ENCODE measurements at places on chromosomes 11 and 22.

DNA sequence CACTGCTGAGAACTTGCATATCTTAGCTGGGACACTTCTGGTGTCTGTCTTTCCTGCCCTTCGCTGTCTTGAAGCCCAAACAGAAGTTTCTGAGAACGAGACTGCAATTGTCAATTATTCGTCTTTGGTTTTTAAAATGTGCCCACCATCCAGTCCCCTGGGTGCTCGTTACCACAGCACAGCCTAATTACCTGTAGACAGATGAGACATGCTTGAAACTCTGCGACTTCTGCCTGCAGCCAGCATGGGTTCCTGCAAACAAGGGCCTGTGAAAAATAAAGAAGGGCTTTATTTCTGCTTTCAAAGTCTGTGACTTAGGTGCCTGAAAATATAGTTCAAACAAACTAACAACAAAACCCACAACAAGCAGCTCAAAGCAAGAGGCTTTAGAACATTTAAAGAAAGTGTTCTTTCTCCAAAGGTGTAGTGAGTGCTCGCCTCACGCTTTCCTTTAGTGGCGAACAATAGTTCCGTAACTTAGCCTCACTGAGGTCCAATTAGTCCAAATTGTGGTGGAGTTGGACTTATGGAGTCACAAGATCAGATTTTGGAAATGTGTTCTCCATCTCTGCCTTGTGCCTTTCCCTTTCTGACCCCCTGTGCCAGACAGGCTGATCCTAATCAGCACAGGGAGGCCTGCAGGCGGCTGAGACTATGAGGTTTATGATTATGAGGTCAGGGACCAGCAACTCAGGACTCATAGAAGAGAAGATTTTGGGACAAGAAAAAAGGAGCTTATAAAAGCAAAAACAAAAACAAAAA, 20.4 kb upstream of the GRAMD1B start:
- no peak for DNase-seq

- DNase-seq = no peak
Measured at GRCh38 chr11:123308077-123308476, 113.0 kb upstream of the CLMP start.

GRCh38 chr11:122804796-122805195, 33.5 kb upstream of the CRTAM start:
- DNase-seq = no peak

GRCh38 chr11:80868831-80869230, 1428.0 kb upstream of the TENM4 start:
- no peak for DNase-seq

- peak; percentile 13 for DNase-seq
Measured at GRCh38 chr11:93740730-93741093, 583 bp downstream of the TAF1D start.

DNA sequence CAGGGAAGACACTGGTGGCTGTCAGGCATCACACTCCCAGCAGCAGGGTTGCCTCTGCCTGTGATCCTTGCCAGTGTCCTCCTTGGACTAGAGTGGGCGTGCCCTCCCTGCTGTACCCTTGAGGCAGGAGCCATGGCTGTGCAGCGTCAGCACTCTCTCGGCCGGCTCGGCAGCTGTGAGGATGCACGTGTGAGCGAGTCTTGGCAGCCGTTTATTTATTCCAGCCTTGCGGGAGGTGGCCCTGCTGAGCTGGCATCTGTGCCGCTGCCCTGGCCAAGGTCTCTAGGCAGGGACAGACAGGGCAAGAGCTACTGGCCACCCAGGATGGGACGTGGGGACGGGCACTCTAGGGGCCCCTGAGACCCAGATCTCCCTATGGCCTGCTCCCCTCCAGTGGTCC, 33.9 kb downstream of the TSPAN4 start:
- no peak for DNase-seq

DNA sequence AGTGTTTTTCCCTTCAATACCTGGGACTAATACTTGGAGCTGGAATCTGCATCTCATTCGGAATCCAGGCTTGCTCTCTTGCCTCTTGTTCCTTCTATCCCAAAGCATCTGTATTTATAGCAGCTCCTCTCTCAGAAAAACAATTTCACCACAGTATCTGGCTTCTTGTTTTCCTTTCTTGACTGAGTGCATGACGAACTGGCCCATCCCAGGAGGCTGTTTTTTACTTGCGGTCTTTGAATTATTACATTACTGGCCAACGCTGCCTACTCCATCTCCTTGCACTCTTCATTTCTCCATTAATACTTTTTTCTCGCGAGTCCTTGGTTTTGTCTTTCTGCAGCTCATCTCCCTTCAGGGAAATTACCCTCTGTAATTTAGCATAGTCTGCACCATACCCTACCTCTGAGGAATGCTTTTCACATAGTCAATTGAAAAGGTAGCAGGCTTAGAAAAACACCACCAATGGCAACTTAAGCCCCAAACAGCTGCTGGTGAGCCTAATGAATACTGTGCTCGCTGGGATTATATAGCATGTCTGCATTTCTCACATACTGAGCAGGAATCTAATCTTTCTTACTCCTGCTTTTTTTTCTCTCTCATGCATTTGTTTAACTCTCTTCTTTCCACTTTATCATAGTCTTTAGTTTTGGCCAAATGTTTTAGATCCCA, 277.4 kb upstream of the SESN3 start:
- DNase-seq = no peak

DNA sequence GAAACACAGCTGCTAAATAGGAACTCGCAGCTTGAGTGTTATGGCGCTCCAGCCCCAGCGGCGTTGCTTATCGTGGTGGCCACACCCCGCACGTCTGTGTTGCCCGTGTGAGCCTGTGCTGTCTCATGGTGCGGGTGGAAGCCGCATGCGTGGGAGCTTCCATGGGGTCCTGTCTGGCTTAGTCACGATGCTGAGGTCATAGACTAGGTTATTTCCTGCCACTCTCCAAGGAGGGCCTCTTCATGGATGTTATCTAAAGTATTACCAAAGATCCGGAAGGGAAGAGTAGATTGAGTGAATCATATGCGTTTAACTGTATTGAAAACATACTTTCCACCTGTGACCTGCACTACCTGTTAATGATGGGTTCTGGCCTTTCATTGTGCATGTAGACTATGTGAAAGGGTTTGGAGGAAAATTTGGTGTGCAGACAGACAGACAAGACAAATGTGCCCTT, 21.7 kb downstream of the CTTN start:
- DNase-seq = no peak

DNA sequence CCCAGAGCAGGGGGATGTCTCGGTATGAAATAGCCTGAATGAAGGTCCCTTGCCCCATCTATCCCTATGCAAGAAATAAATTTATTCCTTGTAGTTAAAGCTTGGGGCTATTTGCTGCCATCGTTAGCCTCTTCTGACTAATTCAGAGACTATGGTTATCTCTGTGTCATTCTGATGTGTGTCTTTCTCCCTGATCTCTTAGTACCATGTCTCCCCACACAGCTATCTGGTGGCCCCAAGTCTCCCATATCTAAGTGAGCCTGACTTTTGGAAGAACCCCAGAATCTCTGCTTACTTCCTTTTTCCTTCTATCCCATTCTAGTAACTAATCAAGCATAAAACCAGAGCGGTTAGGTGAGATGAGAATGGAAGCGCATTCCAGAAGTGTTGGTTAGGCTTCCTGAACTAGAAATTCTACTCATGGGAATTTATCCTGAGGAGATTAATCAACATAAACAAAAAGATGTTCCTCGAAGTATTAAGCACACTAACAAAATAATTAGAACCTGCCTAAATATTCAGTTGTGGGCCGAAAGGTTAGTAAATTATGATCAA, 71.4 kb upstream of the BMAL1 start:
- no peak for DNase-seq

- no peak for DNase-seq
Measured at GRCh38 chr11:77211040-77211451, 83.0 kb downstream of the MYO7A start.

DNA sequence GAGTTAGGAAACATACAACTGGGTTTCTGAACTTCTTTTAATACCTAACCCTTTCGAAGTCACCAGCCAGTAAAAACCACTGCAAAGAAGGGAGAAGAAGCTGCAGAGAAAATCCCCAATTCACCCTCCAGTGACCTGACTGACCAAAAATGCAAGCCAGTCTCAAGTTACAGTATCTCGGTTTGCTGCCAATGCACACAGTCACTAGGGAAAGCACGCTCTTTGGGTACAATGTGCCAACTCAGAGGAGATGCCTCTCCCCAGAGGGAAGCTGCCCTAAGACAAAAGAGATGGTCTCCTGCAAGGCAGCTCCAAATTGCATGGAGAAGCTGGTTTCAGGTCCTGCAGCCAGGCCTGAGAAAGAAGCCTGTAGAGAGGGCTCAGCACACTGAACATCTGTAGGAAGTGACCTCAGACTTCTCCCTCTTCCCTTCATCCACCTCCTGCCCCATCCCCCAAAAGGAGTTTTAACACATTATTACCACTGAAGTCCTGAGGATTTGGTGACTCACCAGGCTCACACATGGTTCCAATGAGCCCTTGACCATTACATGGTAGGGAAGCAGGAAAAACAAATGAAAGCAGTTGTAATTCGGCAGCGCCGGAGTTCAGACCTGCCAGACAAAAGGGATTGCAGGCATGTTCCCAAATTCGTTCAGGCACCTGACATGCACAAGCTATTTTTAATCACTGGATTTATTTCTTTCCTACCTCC, 90.1 kb downstream of the ETS1 start:
- DNase-seq = no peak

GRCh38 chr11:64870176-64870892, 8.1 kb downstream of the EHD1 start:
- no peak for DNase-seq

DNA sequence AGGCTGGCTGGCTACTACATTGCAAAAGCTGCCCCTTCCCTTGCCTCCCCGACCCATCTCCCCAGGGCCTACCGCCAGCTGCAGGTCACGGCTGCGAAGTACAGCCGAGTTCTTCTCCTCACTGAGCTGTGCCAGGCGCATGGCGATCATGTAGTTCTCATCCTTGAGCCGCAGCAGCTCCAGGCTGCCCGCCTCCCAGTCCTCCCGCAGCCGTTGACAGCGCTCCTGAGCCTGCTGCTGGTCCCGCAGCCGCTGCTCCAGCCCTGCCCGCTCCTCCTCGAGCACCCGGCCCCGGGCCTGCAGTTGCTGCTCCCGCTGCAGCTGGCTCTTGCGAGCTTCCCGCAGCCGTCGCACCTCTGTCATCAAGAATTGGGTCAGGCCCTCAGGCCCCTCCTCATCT, 3.3 kb downstream of the CARD10 start:
- DNase-seq = no peak

DNA sequence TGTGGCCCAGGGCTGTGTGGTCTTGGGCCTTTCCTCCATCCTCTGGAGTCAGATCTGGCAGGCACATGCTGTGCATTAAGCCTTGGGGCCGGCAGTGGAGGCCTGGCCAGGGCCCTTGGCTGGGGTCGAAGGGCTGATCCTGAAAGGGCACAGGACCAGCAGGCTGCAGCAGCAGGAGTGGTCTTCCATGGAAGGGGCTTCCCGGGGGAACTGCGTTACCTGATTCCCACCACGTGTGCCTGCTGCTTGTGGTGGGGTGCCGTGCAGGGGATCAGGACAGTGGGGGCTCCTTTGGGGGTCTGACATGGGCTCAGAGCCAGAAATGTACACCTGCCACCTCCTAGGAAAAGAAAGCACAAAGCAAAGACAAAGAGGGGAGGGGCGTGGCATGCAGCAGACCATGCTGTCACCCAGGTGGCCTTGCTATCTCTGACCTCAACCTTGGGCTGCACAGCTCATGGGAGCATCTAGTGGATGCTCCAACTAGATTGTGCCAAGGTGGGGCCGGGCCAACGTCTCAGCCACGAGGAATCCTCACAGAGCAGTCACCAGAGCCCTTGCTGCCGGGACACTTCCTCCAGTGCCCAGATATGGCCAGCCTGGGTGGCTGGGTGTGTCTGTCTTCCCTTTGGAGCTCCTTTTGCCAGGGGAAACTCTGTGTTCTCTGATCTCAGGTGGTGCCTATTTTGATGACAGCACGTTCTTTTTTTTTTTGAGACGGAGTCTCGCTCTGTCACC, 17.9 kb upstream of the YPEL1 start:
- no peak for DNase-seq

GRCh38 chr22:19687561-19688300, 26.6 kb upstream of the SEPTIN5 start:
- no peak for DNase-seq

GRCh38 chr11:70761908-70762337, 363.6 kb downstream of the CTTN start:
- no peak for DNase-seq

- no peak for DNase-seq
Measured at GRCh38 chr11:106523921-106524320, 446.5 kb downstream of the AASDHPPT start.

DNA sequence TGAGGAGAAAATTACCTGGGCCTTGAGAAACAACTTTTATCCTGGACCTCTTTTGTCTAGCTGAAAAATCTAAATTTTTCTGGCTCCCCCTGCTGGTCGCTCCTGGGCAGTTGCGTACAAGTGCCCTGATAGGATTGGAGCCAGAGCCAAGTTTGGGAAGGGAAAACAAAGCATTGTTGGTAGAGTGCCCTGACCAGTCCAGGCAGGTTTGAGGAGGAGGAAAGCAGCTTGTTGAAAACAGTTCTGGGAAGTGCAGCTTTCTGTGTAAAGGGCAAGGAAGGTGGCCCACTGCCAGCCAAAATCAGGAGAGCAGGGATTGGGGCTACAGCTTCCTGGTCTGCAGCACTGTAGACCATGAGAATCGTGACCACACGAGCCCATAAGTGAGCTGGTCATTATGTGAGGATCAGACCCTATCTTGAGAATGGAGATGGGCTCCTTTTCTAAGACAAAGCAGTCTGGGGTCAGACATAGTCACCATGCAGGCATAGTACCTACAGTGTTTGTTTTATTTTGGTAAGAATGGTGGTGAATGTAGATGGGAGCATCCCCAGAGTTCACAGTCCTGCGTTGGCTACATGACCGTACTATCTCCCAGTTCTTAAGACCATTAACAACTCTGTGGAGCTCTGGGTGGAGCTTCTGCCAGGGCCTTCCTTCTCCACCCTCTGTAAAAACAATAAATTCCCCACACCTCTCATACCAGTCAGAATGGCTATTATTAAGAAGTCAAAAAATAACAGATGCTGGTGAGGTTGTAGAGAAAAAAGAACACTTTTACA, 21.3 kb upstream of the PIK3IP1 start:
- no peak for DNase-seq

DNA sequence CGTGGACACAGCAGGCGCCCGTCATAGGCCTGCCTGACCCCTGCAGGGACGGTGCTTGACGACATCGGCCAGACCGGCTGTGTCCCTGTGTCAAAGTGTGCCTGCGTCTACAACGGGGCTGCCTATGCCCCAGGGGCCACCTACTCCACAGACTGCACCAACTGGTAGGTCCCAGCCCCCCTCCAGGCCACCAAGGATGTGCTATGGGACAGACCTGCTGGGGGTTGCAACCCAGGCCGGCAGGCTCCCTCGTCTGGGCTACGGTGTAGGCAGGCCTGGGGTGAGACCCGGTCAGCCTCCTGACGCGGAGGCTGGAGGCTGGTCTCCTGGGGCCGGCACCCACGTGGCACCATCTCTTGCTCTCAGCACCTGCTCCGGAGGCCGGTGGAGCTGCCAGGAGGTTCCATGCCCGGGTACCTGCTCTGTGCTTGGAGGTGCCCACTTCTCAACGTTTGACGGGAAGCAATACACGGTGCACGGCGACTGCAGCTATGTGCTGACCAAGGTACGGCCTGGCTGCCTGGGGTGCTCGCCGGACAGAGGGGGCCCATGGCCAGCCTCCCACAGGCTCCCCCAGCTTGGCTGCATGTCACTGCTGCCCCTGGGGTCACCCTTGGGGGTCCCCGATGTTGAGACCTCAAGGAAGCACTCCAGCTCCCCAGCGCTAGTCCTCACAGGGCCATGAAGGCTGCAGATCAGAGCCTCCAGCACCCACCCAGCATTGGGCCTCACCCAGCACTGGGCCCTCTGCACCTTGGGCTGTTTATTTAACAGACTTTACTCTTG, 7.7 kb downstream of the MUC5AC start:
- no peak for DNase-seq

All from bone marrow (tissue), 2 donors.